ENCODE measurements at places on chromosomes 7 and 10.

GRCh38 chr10:103463499-103463898 lies 4.8 kb upstream of the CALHM1 start:
- DNase-seq: no peak

DNA sequence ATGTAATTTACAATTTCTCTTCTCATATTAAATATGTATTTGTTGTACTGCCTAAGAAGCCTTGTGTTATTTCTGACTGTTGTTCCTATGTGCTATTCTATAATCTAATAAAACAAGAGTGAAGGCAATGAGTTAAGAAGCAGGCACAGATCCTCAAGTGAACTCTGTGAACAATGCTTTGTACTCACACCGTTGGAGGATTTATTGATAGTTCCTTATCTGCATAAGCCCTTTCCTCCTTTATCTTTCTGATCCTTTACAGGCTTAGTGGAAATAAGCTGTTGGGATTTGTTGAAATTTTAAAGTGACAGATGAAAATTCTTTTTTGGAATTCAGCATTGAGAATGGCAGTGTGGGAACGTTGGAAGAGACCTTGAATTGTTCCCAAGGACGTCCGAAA lies 329.6 kb upstream of the NPVF start:
- DNase-seq: no peak

- no peak for DNase-seq
Observed at GRCh38 chr10:45380903-45381620, 7.0 kb downstream of the ALOX5 start.

GRCh38 chr10:111338805-111339204 lies 262.0 kb downstream of the ADRA2A start:
- DNase-seq: no peak

- DNase-seq: no peak
Observed at GRCh38 chr7:156219307-156220077, 407.2 kb upstream of the SHH start.

GRCh38 chr7:94039368-94040035 lies 35.3 kb upstream of the BET1 start:
- no peak for DNase-seq

DNA sequence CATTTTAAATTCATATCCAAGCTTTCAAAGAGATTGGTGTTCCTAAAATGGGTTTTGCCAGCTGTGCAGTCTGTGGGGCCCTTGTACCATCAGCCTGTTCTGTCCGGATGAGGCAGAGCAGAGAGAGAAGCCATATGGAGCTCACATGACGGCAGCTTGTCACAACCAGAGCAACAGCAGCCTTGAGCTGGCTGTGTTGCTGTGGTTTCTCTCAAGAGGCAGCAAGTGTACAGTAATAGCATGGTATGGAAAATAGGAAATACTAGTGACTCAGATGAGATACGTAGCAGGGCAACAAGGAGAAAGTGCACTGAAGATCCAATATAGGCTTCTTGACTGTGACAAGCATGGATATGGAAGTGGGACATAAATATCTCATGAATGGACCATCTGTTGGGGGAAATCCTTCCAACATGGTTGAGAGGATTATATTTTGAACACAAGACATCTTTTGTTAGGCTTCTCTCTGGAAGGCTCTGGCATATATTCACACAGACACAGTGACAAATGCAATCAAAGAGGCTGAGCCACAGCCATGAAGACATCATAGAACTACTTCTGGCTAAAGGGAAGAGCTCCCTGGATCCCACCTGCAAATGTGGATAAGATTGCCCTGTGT lies 251.0 kb upstream of the TAC1 start:
- DNase-seq: no peak

GRCh38 chr10:111085690-111086353 lies 9.0 kb downstream of the ADRA2A start:
- DNase-seq: no peak

DNA sequence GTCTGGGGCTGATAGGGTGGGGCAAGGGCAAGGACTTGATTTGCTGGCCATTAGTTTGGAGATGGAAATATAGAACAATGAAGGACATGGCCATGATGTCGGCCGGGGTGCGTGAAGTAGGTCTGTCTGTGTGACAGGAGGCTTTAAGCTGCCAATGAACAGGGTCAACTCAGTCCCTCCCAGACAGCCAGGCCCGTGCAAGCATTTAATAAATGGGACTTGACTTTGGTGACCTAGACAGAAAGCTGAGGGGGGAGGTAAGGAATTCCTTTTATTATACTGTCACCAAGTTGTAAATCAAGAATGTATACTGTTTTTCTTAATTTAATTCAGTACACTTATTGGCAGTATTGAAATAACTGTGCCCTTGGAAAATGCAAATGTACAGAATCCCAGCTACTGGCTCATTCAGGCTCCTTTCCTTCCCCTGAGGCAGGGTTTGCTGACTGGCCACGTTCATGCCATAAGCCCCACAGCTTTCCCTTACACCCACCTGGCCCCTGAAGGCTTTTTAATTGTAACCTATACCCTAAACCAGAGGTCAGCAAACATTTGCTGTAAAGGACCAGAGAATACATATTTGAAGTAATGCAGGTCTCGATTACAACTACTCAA lies 87.2 kb downstream of the WIPF3 start:
- DNase-seq: no peak

DNA sequence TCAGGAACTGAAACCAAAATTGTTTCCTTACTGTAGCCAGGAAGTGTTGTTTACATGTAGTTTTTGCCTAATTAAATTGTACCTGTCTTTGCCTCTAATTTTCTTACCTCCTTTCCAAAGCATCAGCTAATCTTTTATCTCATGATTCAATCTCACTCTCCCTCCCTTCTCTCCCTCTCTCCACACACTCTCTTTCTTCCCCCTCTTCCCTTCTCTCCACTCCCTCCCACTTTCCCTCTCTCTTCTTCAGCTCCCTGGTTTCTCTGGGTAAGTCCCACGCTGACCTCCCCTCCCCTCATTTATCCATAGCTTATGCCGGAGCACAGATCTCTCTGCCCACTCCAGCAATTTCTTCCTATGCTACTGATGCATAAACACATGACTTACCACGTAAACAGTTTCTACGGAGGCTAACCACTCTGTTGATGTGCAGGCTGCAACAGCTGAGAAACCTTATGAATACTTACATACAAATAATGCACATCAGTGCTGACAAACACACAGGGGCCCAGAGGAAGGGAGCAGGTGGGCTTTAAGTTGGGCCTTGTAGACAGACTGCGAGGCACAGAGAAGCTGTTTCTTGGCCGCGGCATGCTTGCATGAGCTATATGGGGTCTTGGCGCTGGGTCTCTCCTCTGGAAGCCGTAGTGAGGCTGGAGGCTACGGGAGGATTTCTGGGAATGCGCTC lies 174.4 kb upstream of the PLXNA4 start:
- no peak for DNase-seq

- DNase-seq: no peak
Observed at GRCh38 chr7:117271566-117271965, 51.3 kb downstream of the WNT2 start.

Measured in stimulated activated CD4-positive, alpha-beta T cell treated with anti-CD3 and anti-CD28 coated beads, Interleukin-1b, Interleukin-23, amount 100 ng/mL, for 1 hour (primary cell).